ENCODE measurements at places on chromosomes 4 and X.

- DNase-seq = no peak
These were observed 103.4 kb downstream of the ABLIM2 start for GRCh38 chr4:8055206-8055605.

GRCh38 chr4:38603652-38604051 lies 60.3 kb upstream of the KLF3 start:
- DNase-seq = no peak

GRCh38 chrX:67544281-67545035 lies 637 bp downstream of the AR start:
- no peak for DNase-seq

GRCh38 chr4:5839751-5840674 lies 52.9 kb downstream of the CRMP1 start:
- peak; percentile 19 for DNase-seq

DNA sequence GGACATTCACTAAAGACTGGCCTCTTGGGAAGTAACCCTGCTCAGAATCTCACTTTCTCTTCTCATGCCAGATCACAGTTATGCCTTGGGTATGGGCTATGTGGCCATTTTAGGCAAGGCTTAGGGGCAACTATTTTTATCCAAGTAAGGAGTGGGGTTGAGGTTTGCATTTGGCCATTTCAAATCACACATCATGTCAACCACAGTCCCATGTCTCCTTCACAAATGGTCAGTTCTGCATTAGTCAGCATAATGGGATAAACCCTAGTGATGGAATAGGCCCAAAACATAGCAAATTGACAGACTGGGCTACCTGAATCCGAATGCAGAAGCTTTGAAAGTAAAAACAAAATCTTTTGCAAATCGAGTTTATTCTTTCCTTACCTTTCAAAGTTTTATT lies 827 bp upstream of the RTL3 start:
- DNase-seq = no peak

DNA sequence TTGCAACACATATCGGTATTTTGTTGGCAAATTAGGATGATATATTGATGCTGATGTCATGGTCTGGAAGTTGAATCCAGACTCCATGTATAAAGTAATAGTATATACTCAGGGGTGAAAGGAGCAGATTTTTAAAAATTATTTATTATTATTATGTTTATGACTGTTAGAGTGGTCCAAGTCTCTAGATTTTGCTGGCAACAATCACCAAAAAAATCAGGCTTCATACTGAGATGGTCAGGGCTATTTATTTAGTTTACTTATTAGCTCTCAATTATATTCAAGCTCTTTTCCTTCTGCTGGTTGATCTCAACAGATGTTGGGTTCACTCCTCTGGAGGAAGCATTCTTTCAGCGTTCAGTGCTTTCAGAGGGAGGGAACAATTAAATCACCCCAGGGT lies 73.9 kb upstream of the VCX3B start:
- DNase-seq = no peak

DNA sequence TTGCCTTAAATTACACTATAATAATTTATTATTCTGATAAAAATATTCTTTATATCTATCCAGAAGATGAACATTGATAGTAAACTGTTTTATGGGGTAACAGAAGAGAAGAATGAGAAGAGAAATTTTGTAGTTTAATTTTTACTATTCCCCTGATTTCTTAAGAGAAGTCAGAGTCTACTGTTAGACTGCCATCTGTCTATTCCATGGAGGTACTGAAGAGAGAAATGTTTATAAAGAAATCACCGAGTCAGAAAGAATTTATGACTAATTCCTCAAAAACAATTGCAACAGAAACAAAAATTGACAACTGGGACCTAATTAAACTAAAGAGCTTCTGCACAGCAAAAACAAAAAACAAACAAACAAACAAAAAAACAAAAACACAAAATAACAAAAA lies 149.9 kb downstream of the FGF16 start:
- no peak for DNase-seq

DNA sequence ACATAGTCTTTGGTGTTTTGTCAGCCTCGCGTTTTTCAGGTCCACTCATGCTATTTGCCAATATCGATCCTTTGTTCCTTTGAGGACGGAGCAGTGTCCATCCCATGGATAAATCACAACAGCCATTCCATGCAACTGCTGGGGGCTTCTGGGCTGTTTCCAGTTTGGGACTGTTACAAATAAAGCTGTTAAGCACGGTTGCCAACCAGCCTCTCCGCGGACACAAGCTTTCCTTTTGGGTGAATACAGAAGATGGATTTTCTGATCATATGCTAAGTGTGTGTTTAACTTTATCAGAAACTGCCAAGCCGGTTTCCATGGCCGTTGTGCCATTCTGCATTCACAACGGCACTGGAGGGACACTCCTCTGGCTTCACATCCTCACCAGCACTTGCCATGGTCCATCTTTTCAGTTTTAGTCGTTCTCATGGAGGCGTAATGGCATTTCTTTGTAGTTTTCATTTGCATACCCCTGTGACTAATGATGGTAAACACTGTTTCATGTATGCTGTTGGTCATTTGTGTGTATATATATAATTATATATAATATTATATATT lies 67.8 kb downstream of the ABLIM2 start:
- DNase-seq = no peak

DNA sequence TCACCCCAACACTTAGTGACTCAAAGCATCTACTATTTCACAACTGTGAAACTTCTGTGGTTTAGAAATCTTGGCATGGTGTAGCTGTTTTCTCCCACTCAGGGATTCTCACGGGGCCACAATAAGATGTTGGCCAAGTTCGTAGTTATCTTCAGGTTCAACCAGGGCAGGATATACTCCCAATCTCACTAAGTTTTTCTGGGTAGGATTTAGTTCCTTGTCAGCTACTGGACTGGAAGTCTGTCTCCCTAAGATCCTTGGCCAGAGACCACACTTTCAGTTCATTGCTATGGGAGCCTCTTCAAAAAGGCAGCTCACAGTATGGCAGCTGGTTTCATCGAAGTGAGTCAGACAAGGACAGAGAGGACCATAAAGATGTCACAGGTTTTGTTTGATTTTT lies 111.7 kb upstream of the PDHA2 start:
- no peak for DNase-seq

DNA sequence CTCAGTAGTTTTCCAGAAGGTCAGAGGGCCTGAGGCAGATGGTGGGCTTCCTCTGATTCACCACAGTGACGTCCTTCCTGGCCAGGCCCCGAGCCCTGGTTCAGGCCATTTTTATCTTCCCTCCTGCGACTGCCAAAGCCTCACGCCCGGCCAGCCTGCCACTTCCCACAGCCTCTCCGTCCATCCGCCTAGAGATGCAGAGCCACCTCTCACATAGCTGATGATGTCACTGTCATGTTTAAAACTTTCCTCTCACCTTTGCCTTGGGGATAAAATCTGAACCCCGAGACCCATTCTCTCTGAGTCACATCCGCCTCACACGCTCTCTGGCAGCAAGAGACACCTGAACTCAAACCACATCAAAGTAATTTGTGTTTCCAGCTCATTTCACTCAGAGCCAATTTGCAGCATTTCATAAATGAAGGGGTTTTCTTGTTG lies 175.3 kb downstream of the QDPR start:
- DNase-seq = no peak

GRCh38 chr4:48831532-48832030 lies 693 bp downstream of the OCIAD1 start:
- DNase-seq = peak; percentile 48

- no peak for DNase-seq
These were observed 161.6 kb upstream of the NWD2 start for GRCh38 chr4:37082912-37083311.

GRCh38 chr4:11286533-11286932 lies 142.2 kb downstream of the HS3ST1 start:
- DNase-seq = no peak

DNA sequence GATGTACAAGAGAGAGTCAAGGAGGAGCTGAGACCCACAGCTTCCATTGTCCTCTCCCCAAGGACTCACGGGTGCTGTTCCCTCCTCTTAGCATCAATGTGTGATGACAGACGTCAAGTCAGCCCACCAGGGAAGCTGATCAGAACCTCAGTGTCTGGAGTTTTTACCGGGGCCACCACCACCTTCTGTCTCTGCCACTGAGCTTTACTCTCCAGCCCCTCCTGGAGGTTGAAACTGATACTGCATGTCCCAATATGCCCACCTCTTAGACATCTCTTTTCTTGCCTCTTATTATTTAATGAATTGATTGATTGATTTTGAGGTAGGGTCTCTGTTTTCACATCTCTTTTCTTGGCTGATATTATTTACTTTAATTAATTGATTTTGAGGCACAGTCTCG lies 10.3 kb upstream of the AKAP17A start:
- peak; percentile 44 for DNase-seq

- DNase-seq = peak; percentile 43
These were observed 134.4 kb downstream of the MAD2L1 start for GRCh38 chr4:119932277-119932676.

GRCh38 chr4:54050214-54050904 lies 14.0 kb downstream of the CHIC2 start:
- no peak for DNase-seq

DNA sequence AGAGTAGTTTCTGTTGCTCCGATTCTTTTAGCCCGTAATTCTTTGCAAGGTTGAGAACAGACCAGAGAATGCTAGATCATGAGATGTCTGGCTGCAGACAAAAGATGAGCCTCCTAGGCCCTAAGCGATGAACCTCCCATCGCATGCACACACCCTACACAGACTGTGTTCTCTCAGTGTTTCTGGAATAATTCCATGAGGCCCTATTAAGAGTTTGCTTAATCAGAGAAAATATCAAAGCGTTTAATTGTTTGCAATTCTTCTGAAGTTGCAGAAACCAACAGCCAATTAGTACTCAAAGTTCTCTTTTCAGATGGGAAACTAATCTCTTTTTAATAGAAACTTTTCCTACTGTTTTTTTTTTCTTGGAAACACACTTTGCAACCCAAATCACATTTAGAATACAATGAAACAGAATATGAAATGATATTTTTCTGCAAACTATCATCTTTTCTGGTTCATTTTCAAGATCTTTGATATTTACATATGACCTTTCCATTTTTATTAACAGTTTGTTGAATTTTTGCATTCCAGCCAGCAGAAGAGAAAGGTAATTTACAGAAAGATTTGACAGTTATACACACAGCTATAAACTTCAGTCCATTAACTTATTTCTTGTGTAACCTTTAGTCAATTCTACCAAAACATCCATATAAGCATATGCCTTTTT lies 1525.6 kb downstream of the ARAP2 start:
- no peak for DNase-seq

DNA sequence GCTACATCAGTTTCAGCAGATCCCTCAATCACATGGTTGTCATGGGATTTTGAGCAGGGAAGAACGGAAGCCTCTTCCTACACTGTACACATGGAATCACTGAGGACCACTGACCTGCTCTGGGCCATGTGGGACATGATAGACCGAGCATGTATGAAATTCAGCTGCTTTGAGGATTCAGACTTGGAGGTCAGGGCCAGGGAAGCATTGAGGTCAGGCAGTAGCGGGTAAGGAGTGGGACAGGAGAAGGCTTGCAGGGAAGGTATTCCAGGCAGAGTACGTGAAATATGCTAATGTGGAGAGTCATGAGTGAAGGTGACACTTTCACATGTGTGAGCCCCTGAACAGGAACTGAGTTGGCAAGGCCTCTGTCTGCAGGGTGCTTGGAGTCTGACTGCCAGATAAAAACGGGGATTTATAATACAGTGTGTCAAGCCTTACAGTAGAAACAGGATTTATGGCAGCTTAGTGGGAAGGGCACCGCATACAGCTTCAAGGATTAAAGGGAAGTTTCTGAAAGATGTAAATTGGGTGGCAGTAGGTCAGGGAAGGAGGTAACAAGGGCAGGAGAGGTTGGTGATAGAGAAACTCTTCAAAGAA lies 111.7 kb downstream of the STK32B start:
- DNase-seq = no peak

- DNase-seq = no peak
These were observed 1563.4 kb downstream of the C4orf33 start for GRCh38 chr4:130659320-130659719.

DNA sequence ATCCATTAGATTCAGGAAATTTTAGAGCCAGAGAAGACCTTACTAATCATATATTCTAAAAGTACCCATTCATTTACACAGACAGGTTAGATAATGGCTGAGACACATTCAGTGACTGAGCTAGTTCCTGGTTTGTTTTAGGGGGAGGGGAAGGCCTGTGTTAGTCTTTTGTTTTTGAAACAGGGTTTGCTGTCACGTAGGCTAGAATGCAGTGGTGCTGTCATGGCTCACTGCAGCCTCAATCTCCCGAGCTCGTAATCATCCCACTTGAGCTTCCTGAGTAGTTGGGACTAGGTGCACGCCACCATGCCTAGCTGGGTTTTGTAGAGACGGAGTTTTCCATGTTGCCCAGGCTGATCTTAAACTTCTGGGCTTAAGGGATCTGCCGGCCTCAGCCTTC lies 10.1 kb downstream of the RBPJ start:
- DNase-seq = peak; percentile 17

DNA sequence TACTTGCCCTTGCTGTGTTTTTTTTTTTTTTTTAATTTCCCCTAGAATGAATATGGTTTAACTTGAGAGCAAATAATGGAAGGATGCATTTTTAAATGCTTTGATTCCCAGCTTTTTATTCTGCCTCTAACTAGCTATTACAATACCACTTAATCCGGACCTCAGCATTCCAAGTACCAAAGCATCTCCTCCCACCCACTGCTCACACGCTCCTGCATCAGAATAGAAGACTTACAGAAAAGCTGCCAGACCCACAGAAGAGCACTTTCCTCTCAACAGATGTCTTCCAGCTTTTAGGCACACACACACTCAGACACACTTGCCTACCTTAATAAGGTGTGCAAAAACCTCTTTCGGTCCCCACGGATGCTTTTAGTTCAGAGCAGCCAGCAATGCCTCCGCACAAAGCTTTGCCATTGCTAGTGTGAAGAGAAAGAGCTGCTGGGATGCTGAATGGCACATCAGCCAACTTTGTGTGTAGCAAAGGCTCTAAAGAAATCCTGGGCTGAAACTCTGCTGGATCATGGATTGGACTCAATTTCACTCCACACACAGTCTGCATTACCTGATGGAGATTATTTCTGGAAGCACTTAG lies 1056.2 kb downstream of the DMD start:
- no peak for DNase-seq

GRCh38 chr4:69484011-69484410 lies 11.7 kb downstream of the UGT2B4 start:
- DNase-seq = no peak

DNA sequence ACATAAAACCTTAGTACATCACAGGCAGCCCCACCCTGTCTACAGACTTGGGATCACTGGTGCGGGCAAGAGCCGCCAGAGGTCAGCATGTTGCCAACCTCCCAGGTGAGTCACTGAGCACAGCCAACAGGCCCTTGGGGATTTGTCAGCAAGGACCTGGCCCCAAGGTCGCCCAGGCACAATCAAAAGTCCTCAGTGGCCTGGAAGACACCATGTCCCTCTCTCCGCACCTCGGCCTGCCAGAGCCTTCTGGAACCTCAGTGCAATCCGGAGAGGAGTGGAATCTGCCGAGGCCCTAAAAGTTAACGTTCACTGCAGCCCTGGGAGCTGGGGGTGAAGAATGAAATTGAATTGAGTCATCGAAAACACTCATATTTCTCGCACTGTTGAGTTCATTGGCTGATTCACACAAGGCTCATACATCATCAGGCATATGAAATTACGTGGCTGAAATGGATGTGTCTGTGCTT lies 74.3 kb downstream of the WFS1 start:
- DNase-seq = peak; percentile 19
